ENCODE measurements at places on chromosomes 5 and 9.

- DNase-seq: no peak
These were observed 44.2 kb upstream of the TLX3 start for GRCh38 chr5:171264843-171265242.

DNA sequence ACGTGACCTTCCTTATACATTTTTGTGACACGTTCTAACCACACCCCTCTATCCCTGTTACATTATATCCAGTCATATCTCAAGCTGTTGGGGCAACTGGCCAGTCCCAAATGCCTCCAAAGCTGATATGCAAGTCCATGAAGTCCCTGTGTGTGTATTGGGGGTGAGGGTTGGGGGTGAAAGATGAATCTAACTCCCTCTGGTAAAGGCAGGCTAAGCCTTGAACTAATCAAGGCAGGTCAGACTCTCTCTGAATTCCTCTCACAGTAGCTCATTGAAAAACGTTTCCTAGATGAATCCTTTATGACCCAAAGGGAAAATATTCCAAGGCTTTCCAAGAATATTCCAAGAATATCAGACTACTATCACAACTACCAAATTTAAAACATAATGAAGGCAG is 174.4 kb downstream of the MUSK start:
- DNase-seq: no peak

DNA sequence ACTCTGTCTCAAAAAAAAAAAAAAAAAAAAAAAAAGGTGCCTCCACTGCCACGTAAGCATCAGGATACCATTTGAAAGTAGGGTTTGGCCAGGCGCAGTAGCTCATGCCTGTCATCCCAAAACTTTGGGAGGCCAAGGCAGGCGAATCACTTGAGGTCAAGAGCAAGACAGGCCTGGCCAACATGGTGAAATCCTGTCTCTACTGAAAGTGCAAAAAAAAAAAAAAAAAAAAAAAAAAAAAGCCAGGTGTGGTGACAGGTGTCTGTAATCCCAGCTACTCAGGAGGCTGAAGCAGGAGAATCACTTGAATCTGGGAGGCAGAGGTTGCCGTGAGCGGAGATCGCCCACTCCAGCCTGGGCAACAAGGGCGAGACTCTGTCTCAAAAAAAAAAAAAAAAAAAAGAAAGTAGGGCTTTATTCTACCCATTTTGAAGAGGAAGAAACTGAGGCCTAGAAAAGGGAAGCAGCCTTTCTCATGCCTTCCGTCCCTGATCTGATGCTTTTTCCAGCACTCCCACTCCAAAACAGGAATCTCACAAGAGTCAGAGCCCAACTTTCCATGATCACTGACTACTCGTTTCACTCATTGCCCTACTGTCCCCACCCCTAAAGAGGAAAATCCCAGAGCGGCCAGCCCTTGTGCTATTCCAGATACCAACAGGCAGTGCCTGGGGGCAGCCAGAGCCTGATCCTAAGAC is 16.3 kb upstream of the CCIN start:
- no peak for DNase-seq

DNA sequence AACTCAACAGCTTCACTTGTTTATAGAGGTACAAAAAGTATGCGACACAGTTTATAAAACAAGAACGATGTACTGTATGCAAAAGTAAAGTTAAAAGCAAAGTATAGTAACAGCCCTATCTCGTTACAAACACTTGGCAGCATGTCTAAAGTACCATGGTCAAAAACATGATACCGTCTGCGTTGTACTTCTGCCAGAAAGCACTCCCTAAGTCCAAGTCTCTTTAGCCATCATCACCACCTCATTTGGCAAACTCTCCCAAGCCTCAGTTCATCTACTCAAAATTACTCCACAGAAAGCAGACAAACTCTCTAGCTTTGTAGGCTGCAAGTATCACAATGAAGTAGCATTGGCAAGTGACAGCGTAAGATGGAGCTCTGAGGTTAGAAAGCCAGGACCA is 73.4 kb downstream of the NFIB start:
- no peak for DNase-seq

DNA sequence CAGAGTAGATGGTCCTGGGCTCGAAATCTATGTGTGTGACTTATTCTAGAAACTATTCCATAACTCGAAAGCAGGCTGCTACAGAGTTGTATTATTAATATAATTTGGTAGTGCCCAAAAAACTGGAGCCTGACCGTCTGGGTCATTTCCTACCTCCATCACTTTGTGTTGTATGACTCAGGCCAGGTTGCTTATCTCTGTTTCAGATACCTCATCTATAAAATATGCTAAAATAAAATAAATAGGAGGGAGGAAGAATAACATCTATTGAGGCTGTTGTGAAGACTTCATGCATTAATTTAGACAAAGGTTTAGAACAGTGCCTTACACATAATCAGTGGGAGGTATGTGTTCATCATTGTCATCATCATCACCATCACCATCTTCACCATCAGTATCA is 57.7 kb downstream of the PDE4D start:
- no peak for DNase-seq

GRCh38 chr5:76104027-76104426 is 20.8 kb downstream of the SV2C start:
- no peak for DNase-seq

- no peak for DNase-seq
These were observed 482 bp downstream of the TESK1 start for GRCh38 chr9:35605351-35606137.
